Activated CD4-positive, alpha-beta T cell treated with anti-CD3 and anti-CD28 coated beads for 36 hours (primary cell): ENCODE measurements at places on chromosomes 3 and 15.

- no peak for DNase-seq
These were observed 138.5 kb upstream of the CCDC54 start for GRCh38 chr3:107238787-107239186.

DNA sequence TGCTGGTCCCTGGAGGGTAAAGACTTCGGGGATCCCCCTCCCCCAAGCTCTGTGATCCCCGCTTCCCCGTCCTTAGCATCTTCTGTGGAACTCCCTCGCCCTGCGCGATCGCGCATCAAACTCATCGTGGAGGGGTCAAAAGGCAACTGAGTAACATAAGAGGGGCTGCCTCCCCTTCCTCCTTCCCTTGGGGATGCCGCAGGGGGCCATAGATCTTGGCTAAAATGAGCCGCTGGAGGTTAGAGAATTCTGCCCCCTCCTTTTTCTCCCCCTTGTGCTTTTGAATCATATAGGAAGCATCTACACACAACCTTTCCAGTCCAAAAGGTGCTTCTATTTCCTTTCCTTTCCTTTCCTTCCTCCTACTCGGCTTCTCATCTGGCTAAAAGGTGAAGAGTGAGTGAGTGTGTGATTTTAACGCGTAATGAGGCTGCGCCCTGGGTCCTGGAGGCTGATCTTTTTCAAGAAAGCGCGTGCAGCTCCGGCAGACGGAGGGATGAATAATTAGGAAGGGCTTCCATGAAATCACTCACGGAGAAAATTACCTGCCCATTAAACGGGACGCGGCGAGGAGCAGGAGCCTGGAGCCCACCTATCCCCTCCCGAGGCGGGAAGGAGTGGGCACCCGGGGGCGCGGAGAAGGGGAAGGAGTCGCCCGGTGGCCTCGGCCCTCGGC, 831 bp upstream of the ROBO2 start:
- no peak for DNase-seq

DNA sequence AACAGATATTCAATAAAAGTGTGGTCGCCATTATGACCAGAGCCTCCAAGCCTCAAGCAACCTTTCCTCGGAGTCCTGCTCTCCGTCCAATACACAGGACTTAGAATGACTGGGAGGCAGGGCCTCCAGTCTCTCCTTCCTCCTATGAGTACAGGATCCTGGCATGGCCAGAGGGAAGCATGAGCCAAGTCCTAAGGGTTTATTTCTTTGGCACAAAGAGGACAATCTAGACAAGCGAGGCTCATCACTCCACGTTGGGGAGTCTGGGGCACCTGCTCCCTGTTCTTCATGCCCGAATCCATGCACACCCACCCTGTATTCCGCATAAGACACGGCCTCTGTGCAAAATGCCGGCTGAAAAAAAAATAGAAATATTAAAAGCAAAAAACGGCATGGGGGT, 6.8 kb downstream of the PRRT3 start:
- DNase-seq, result no peak

- DNase-seq, result peak; percentile 5
These were observed 22.5 kb downstream of the DMXL2 start for GRCh38 chr15:51600114-51600513.

DNA sequence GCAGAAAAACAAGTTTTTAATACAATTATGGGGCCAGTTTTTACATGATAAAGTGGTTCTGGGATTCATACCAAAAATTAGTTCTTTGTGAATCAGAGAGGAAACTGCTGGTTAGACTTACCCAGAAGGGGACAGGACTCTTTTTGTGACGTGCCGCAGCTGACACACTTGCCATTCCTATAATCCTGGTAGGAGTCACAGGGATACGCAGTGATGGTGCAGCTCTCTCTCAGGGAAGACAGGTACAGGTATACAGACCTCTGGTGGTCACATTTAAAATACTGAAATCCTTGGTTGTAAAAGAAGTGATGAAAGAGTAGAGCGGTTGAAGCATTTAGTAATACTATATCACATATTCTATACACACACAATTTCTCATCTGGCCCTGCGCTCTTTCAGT, 20.2 kb upstream of the TMEM41A start:
- DNase-seq, result no peak

DNA sequence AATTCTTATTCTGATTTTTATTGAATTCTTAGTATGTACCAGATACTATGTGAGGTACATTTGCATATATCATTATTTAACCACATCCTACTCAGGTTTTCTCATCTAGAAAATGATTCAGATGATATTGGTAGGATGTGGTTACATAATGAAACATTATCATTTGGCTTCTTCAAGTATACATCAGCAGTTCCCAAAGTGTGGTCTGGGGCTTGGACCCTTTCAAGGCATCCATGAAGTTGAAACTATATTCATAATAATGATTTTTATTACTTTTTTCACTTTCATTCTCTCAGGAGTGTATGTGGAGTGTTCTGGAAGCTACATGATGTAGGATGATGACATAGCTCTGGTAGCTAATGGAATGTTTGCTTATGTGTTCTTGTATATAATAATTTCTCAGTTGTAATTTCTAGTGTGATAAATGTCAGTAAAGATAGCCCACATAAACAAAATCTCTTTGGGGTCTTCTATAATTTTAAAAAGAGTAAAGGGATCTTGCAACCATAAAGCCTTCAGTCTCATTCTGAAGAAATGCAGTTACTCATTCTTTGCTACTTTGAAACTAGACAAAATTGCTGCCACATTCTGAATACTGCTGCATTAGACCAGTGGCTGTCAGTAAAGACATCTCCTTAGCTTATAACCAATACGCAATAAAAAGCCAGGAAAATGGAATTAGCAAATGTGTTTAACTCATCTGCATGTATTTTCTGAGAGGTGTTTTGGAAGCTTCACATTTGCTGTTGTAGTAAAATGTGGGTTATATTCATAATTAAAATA, 95.8 kb downstream of the PPARG start:
- no peak for DNase-seq

DNA sequence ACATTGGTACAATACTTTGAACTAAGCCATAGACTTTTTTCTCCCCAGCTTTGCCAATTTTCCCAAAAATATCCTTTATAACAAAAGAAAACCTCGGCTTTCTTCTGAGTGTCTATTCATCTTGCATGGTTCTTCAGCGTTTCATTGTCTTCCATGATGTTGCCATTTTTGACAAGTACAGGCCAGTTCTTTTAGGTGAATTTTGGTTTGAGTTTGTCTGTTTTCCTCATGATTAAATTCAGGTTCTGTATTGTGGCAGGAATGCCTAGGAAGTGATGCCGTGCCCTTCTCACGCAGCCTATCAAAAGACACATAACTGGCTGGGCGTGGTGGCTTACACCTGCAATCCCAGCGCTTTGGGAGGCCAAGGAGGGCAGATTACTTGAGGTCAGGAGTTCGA, 7.6 kb upstream of the CSPG4 start:
- DNase-seq, result no peak

- DNase-seq, result no peak
These were observed 62.8 kb upstream of the CSPG4 start for GRCh38 chr15:75775296-75776064.

DNA sequence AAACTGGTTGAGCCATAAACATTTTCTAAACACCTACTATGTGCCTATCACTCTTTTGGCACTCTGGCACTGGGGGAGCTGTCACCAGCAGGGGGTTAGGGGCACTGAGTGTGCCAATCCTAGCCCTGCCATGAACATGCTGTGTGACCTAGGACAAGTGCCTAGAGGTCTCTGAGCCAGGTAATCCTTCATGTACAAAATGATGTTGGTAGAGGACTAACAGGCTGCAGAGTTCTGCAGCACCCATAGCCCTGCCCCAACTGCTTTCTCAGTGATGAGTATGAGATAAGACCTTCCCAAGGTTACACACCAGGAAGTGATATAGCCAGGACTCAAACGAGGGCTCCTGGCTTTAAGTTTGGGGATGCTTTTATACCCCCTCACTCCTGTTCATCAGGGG, 84.9 kb upstream of the SEC13 start:
- no peak for DNase-seq

GRCh38 chr3:70990185-70990584, 593.3 kb downstream of the FOXP1 start:
- no peak for DNase-seq

GRCh38 chr3:66348704-66349103, 127.9 kb downstream of the SLC25A26 start:
- no peak for DNase-seq

DNA sequence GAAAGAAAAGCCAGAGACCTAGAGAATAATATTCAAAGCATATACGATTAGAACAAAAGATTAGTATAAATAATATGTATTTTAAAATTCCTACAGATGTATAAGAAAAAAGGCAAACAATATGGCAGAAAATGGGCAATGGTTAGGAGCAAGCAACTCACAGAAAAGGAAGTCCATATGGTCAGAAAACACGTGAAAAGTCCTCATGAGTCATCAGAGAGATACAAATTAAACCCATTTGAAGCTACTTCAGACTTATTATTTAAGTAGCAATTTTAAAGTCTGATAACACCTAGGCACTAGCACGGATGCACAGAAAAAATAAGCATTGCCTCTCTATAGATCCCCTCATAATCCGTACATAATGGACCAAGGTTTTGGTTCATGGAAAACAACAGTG, 25.6 kb downstream of the SLC7A14 start:
- DNase-seq, result no peak

DNA sequence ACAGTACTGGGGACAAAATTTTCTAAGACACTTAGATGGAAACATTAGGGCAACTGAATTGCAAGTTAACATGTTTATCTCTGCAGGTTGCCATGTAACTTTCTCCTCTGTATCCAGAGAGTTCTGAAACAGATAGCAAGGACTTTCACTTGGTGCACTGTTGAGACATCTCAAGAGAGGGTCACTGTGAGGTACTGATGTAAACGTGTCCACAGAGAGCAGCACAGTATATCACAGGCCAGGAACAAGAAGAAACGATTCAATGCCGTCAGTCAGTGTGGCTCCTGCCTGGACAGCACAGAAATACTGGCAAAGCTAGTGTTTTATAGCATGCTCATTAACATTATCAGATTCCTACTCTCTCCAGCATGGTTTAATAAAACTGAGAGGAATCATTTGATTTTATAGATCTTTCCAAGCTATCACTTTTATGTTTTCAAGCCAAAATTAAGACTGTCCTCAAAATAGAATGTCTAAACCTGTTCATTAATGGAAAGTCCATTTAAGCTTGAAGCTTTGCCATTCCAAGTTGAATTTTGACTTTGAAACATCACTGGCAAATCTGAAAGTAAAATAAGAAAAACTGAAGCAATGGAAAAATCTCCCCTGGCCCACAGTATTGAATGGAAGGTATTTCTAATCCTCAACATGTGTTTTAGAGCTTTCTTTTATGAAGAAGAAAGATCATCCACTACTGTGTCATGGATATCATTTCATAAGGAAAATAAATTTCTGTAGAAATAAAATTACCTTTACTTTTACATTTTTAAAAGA, 102.7 kb downstream of the IMPG2 start:
- DNase-seq, result no peak

DNA sequence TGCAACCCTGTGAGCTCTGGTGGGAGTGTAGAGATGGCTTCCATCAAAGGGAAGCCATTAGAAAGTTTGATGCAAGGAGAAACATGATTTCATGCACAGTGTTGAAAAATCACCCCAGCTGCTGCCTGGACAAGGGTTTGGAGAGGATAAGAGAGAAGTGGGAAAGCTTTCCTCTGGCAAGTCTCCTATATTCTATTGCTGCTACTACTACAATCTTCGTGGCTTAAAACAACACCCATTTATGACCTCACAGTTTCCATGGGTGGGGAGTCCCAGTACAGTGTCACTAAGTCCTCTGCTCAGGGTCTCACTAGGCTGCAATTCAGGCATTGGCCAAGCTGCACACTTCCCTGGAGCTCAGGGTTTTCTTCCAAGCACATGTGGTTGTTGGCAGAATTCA, 229.3 kb downstream of the TAFA4 start:
- DNase-seq, result no peak

- no peak for DNase-seq
These were observed 16.9 kb downstream of the STIMATE start for GRCh38 chr3:52880474-52880873.

DNA sequence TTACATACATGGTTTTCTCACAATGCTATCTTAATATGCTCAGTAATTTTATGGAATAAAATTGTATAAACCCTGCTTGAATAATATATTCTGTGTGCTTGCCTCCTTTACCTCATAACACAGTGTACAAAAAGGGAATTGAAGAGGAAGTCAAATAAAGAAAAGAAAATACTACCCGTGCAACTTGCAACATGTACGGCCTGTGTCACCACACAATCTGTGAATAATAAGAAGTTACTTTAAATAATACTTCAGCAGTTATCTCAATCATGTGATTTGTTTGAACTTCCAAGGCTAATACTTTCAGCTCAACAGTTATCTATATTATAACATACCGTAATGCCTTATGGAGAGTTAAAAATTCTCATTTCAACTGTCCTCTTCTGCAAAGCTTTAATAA, 58.1 kb upstream of the SATB1 start:
- DNase-seq, result no peak

- DNase-seq, result no peak
These were observed 33.5 kb upstream of the MFSD1 start for GRCh38 chr3:158768361-158768787.

DNA sequence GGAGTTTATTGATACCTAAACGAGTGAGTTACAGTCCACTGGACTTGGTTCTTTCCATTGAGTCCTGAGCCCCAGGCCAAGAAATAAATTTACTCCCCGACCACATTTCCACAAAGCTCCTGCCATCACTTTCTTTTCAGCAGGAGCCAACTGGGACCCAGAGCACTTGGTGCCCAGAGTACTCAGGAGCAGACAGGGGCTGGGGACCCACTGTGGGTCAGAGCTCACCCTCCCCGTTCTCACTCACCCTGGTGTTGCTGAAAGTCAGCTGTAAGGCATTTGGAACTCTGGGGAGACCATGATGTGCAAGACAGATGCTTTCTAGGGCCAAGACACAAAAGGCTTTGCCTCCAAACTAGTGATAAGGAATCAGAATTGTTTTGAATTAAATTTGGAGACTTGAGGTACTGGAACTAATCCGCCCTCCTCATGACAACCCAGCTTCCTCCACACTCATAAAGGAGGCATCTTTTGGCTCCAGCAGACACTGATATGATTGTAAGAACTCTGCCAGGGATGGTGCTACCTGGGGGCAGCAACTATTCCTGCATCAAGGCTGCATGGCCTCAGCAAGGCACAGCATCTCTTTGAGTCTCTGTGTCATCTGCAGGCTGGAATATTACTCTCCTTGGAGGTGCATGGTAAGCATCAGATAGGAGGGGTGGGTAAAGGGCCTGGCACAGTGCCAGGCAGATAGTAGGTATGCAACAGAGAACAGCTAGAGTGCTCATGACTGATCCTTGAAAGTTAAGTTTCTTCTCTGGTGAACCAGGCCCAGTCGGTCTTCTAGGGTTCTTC, 7.3 kb upstream of the CAMK1 start:
- DNase-seq, result peak; percentile 52

- DNase-seq, result no peak
These were observed 36.7 kb upstream of the SLC7A14 start for GRCh38 chr3:170622369-170623159.

- no peak for DNase-seq
These were observed 205.9 kb upstream of the HES1 start for GRCh38 chr3:193929921-193930646.

GRCh38 chr3:148797795-148798194, 29.8 kb upstream of the CPB1 start:
- DNase-seq, result no peak
